ENCODE measurements at places on chromosomes 7 and 10.

DNA sequence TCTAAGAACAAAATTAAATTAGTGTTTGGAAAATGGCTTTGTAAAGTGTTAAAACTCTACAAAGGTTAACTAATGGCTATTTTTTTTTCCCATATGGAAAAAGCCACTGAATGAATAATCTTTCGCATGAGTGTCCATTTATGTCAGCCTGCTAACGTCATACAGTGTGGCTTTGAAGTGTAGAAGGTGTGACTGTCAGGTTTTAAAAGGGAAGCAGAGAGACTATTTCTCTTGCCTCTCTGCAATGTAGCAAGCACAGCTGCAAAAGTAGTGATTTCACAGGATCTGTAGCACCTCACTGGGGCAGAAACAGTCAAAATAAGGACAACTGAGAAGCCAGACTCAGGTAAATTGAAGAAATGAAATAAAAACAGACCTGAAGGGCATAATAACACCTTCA is 53.4 kb downstream of the CREB5 start:
- no peak for DNase-seq

DNA sequence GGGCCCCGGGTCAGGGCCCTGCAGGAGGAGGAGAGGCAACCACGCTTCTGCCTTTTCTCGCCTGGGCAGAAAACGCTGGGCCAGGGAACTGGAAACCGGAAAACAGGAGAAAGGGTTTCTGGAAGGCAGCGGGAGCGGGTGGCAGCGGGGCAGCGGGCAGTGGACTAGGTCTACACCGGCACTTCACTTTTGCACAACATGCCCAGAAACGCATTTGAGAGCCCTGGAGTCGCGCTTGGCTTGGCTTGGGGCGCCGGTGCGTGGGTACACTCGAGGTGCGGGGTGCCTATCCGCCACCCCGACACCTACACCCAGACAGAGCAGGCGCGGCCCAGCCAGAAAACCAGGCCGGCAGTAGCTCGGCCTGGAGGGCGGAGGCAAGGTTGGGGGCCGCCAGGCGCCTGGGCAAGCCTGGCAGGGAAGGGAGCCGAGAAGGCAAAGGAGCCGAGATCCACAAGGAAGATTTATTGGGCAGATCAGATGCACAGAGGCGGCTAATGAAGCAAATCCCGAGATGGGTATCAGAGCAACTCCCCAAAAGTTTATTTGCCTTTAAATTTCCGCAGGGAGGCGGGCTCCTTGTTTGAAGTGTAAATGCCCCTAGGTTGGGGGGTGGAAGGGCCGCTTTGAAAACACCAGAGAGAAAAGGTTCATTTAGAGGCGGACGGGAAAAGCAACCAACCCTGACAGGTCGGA is 3.2 kb upstream of the PAX2 start:
- no peak for DNase-seq

- no peak for DNase-seq
Observed at GRCh38 chr10:33884604-33885003, 550.1 kb upstream of the NRP1 start.

DNA sequence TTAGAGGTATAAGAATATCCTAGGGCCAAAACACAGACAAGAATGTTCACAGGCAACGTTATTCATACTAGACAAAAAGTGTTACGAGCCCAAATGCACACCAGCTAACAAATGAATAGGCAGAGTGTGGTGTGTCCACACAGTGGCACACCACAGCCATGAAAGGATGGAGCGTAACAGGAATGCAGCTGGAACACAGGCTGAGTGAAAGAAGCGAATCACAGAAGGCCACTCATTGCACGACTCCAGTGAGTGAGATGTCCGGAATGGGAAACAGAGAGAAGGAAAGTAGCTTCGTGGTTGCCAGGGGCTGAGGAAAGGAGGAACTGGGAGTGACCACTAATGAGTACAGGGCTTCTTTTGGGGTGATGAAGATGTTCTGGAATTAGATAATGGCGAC is 198.8 kb downstream of the TNS3 start:
- DNase-seq: no peak

DNA sequence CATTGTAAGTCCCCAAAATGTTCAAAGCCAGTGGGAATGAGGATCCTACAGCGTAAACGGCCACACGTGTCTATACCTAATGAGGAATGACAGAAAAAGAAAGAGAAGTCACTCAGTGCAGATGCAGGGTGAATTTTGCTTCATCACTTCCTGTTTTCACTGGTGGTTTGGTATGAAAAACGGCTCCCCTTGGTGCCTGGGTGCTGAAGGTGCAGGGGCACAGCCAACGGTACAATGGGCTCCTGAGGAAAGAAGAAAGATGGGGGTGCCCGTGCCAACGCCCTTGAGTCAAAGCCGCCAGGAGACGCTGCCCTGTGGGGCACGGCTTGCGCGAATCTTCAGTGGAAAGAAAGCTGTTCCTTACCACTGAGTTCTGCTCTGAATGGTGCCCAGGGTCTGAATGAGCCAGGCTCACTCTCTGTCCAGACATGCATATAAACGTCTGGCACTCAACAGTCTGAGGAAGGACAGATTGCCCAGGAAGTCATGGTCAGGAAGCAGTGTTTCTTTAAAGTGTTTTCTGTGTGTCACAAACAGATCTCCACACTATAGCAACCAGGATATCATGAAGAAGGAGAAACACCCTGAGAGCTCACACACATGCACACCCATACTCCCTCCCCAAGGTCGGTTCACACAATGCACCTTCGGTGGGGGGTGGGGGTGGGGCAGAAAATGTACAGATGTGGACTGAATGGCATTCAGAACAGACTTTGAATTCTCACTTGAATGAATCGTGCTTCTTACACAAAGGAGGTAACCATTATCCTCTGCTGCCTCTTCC is 105.8 kb downstream of the ELMO1 start:
- DNase-seq: no peak

DNA sequence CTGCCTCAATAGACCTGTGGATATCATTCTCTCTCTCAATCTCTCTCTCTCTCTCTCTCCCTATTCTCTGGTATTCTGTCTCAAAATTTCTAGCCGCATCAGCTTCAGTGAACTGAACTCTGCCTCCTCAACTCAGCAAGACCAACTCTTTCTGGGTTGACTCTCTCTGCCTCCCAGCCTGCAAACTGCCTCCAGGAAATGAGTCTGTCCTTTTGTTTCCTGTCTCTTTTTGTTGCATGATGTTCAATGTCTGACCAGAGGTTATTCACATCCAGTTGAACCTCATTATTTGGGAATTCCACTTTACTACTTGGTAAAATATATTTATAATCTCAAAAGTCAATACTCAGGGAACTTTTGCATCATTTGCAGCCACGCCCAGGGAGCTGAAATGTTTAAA is 682.7 kb upstream of the FZD8 start:
- no peak for DNase-seq

DNA sequence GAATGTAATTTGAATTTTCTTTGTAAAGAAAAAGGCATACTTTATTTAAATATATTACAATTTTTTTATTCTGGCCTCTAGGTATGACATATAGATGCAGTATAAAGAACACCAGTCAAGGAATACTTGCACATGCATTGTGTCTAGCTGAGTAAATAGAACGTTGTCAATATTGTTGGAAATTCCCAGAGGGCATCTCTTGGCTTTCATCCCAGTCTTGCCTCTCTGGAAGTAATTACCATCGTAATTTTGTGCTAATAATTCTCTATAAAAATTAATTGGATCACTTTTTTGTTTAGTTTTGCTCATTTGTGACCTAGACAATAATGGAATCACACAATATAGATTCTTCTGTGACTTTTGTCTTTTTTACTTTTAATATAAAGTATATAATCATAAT is 1052.3 kb upstream of the CELF2 start:
- DNase-seq: no peak

DNA sequence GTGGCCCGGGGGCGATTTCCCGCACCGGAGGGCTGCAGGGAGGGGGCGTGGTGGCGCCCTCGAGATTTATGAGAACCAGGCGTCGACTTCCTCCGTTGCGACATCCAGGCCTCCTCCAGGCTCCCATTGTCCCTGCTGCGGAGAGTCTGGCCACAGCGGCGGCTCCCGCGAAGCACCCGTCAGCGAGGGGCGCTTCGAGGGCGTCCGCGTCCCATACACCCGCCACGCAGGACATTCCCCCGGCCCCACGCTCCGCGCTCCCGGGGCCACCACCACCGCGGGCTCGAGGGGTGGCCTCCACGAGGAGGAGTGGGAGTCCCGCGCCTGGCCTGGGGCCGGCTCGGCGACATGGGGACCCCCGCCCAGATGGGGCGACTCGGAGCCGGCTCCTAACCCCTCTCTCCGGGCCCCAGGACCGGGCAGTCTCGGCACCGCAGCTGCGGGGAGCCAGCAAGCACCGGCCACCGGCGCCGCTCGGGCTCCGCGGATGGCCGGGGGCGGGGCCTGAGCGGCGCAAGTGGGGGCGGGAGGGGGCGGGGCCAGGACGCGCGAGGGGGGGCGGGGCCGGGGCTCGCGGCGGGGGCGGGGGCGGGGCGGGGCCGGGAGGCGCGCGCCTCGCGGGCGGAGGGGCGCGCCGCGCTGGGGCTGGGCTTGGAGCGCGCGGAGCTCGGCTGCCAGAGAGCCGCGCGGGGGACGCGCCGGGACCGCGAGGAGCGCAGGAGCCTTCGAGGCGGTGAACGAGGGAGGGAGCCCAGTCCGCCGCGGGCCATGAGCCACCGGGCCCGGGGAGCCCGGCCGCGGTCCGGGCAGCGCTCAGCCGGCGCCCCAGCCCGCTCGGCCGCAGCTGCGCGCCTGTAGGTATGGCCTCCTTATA is at the start of gene SH2B2:
SH2B2 (plus strand) TSS at position 632 of the 874 bp plus-strand sequence. CDS start 13,683 bp downstream, outside the sequence.
- peak; percentile 54 for DNase-seq

DNA sequence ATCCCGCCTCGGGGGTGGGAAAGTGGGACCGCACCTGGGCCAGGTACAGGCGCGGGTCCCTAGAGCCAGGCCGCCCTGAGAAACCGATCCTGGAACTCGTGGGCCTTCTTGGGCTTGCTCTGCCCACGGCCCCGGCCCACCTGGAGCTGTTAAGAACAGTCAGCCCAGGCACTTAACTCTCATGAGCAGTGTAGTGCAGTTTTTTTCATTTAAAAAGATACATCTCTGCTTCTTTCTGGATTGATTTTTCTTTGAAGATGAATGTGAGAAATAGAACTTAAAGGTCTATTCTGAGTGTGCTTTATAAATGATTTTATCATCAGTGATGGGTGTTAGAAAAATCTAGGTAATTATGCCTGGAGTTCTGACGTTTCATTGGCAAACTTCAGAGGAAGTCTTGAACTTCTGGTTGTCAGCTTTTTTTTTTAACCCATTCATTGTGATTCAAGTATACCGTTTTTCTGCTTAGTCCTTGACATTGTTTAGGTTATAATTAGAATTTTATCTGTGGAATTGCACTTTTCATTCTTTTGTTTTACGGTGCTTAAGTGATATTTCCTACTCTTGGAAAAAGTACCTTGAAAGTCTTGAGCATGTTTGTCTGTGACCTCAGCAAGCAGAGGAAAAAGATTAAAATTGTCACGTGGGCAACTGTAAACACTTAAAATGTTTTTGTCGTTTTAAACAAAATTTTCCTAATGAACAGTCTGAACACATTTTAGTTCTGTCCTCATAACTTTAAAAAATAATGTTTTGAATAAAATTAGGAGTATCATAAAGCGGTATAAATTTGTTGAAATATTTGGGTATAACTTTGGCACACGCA is 906 bp downstream of the CDK1 start:
- no peak for DNase-seq

- no peak for DNase-seq
Observed at GRCh38 chr7:50308203-50308531, 3.7 kb downstream of the IKZF1 start.

GRCh38 chr7:149884016-149884415 is 10.2 kb downstream of the ATP6V0E2 start:
- DNase-seq: no peak

- DNase-seq: no peak
Observed at GRCh38 chr10:124755581-124755980, 11.4 kb upstream of the FAM53B start.
